Fibroblast of skin of left biceps (primary cell): ENCODE measurements at places on chromosomes 1 and 21.

DNA sequence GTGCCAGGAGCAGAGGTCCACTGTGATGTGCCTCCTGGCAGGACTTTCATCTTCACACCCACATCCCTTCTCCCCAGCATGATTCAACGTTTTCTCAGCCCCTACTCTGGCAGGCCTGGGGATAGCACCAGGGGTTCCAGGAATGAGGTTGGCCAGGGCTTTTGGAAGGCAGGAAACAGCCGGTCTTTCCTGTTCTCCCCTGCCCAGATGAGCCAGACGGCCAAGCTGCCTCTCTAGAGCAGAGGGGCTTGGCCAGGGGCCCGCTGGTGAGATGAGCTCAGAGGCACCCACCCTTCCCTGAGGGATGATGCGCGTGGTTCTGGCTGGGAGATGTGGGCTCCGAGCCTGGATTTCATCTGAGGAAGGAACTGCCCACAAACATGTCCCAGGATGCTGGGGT is 4.3 kb upstream of the MFAP2 start:
- DNase-seq: peak; percentile 77

GRCh38 chr1:36764798-36765197 is 269.5 kb downstream of the GRIK3 start:
- no peak for DNase-seq

GRCh38 chr1:225941187-225941941 is at the start of gene LEFTY2:
Gene LEFTY2 (minus strand): TSS chr1:225941220. CDS start chr1:225941140, 80 bp downstream.
- no peak for DNase-seq

GRCh38 chr1:198641966-198642668 is 3.3 kb downstream of the PTPRC start:
- no peak for DNase-seq

DNA sequence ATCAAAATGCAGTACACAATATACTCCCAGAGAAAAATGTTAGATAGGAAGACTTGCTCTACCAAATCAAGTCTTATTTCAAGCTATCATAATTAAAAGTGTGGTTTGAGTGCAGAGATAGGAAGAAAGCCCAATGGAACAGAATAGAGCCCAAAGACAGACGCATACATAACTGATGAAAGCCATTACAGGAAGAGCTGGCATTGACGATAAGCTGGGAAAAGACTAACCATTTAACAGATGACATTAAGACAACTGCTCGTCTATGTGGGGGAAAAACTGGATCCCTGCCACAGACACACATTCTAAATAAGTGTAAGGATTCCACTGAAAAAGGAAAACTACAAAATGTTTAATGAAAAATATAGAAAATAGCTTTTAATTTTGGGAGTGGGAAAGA is 85.5 kb downstream of the NGF start:
- no peak for DNase-seq

DNA sequence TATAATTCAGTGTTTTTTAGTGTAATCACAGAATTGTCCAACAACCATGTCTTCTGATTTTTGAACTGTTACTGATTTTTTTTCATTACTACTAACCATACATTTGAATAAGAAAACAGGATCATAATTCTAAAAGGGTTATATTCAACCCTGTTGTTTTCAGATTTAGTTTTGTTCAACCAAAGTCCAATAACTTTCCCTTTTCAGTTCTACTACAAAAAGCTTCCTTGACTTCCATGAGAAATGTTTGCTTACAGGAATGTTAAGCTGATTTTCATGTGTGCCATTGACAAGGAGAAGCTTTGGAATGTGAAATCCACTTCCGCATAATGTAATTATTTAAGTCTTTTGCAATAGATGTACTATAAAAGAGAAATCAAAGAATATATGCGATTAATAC is 72.0 kb upstream of the ZNF326 start:
- DNase-seq: no peak

DNA sequence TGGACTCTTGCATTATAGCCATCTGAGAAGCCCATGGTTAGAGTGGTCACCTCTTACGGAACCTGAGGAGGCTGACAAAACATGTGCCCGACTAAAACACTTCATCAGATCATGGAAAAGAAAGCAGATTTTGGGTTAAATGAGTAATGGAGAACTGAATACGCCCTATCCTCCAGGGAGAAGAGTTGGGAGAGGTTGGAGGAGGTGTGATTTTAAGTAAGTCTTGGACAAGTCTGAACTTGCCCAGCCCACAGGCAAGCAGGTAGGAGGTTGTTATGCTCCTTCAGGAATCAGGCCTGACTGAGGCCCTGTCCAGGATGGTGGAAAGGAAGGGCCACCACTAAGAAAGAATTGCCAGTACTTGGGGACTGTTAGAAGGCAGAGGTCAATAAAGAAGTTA is 255.8 kb downstream of the TGFB2 start:
- no peak for DNase-seq

GRCh38 chr1:59356627-59357026 is 59.7 kb downstream of the FGGY start:
- no peak for DNase-seq

GRCh38 chr1:209704584-209704983 is at the start of gene HSD11B1:
Gene HSD11B1 (plus strand): TSS chr1:209704846. CDS start chr1:209704943, 97 bp downstream.
- DNase-seq: no peak

- DNase-seq: no peak
Measured at GRCh38 chr1:45820788-45821187, 17.4 kb downstream of the MAST2 start.
